ENCODE measurements at places on chromosomes 5 and 9.
A peak's percentile ranks its signal among the peaks of the same experiment; 100 is the strongest.

GRCh38 chr9:110971705-110972104 lies 66.6 kb downstream of the LPAR1 start:
- no peak for DNase-seq

- peak; percentile 12 for DNase-seq
Observed at GRCh38 chr9:3880851-3881250, 355.1 kb upstream of the RFX3 start.

- DNase-seq: no peak
Observed at GRCh38 chr5:107126341-107126740, 544.4 kb downstream of the EFNA5 start.

DNA sequence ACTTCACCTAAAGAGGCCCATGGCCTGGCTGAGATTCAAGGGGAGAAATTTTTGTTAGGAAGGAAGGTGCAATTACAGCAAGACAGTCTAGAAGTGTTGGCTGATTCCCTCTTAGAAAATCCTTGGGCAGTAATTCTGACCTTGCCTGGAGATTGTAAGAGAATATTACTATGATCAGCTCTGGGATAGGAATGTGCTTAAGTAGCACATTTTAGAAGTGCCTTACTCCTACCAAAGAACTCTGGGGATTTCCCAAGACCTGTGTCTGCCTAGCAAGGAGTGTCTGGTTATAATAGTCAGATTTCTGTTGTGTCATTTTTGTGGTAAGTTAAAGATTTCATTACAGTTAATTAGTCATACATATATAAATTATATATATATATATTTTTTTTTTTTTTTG lies 52.3 kb downstream of the NLN start:
- DNase-seq: no peak

- no peak for DNase-seq
Observed at GRCh38 chr5:59637884-59638580, 255.5 kb downstream of the PDE4D start.

DNA sequence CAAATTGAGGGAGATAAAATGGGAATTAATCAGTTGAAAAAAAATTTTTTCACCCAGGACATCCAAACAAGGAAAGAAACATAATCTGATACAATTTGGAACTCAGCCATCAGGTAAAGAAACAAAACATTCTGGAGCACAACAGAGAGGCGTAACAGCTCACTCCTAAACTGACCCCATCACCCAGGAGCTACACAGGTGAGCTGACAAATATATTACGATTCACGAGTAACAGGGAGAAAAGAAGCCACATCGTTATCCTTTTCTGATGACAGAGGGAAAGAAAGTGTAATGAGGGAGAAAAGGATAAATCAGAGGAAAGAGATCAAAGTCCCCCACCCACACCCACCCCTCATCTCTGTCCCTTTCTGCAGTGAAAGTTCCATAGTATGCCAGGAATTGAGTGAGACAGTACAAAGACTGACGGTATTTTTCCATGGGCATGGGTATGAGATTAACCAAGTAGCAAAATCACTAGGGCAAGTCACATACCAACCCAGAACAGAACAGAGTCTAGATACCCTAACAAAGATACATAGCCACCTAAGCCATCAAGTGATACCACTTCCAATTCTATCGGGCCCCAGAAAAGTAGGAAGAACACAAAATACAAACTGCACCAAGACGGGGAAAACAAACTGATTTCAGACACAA lies 45.4 kb downstream of the TMEM245 start:
- no peak for DNase-seq

DNA sequence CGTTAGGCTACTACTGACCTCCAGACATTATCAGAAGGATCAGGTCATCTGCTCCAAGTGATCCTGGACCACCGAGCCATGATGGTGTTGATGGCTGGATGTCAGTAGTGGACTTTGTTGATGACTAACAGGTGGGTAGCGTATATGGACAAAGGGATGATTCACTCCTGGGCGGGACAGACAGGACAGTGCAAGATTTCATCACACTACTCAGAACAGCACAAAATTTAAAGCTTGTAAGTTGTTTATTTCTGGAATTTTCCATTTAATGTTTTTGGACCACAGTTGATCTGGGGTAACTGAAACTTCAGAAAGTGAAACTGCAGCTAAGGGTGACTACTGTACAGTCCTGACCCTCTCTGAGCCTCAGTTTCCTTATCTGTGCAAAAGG lies 12.7 kb downstream of the PDGFRB start:
- no peak for DNase-seq

DNA sequence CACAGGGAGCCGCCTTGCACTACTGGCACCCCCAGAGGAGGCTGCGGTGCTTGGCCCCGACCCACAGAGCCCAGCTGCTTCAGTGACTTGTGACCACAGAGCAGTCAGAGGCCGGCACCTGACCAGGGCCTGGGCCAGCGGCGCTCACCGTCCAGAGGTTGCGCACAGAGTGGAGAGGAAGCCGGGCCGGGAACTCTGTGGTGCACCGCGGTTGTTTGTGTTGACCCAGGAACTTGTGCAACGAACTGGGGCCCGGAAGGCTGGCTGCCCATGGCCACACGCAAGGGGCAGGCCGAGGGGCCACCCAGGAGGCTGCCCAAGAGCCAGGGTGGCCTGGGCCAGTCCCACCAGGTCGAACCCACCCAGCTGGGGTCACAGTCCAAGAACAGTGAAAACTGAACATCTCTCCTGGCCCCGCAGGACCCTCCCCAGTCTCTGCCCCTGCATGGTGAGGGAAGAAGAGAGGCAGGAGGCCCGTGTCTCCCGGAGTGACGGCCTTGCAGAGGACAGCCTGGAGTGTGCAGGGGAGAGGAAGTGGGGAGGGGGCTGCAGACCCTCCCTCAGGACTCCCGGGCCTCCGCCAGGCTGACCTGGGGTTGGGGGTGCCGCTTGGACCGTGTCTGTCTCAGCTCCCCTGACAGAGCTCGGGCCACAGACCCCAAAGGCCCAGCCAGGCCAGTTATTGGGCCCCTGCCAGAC lies 42.8 kb upstream of the EGFL7 start:
- DNase-seq: no peak

DNA sequence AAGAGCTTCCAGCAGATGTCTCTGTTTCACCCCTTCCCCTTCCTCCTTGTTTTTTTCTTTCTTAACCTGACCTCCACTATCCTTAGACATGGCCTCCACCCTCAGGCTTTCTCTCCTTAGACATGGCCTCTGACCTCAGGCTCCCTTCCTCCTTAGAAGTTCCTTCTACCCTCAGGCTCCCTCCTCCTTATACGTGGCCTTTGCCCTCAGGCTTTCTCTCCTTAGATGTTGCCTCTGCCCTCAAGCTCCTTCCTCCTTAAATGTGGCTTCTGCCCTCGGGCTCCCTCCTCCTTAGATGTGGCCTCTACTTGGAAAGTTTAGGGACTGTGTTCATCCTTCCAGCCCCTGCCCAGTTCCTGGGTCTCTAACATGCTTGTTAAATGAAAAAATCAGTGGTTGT lies 180.4 kb upstream of the S1PR3 start:
- DNase-seq: no peak

- DNase-seq: no peak
Observed at GRCh38 chr5:6859951-6860638, 146.9 kb downstream of the TENT4A start.

DNA sequence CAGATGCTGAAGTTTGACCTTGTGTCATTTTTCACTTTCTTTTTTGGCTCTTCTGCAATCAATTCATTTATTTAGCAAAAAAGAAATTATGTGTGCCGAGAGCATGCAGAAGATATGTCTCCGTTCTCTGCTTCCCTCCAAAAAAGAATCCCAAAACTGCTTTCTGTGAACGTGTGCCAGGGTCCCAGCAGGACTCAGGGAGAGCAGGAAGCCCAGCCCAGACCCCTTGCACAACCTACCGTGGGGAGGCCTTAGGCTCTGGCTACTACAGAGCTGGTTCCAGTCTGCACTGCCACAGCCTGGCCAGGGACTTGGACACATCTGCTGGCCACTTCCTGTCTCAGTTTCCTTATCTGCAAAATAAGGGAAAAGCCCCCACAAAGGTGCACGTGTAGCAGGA lies 2.4 kb downstream of the FGFR4 start:
- no peak for DNase-seq

DNA sequence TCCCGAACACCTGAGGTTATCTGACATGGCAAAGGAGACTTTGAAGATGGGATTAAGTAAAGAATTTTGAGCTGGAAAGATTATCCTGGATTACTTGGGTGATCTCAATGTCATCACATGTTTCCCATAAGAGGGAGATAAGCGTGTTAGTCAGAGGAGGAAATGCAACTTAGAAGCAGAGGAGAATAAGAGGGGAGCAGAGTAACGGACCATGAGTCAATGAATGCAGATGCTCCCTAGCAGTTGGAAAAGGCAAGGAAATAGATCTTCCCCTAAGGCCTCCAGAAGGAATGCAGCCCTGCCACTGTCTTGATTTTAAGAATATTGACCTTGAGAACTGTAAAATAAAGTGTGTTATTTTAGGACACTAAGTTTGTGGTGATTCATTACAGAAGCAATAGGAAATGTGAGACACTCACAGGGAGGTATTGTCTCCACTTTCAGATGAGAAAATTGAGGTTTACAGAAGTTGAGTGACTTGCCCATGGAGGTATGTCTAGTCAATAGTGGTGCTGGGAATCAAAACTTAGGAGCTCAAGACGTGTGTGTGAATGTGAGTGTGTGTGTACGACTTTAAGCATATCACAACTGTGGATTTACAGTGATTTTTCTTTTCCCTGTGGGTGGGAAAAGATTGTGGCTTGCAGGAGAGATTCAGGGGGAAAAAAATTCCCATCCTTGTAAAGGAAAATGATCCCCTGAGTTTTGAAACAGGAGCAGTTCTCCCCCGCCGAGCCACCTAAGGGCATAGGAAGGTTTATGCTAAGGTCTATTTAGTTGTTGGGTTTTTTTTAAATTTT lies 125.3 kb downstream of the TRIM32 start:
- no peak for DNase-seq

DNA sequence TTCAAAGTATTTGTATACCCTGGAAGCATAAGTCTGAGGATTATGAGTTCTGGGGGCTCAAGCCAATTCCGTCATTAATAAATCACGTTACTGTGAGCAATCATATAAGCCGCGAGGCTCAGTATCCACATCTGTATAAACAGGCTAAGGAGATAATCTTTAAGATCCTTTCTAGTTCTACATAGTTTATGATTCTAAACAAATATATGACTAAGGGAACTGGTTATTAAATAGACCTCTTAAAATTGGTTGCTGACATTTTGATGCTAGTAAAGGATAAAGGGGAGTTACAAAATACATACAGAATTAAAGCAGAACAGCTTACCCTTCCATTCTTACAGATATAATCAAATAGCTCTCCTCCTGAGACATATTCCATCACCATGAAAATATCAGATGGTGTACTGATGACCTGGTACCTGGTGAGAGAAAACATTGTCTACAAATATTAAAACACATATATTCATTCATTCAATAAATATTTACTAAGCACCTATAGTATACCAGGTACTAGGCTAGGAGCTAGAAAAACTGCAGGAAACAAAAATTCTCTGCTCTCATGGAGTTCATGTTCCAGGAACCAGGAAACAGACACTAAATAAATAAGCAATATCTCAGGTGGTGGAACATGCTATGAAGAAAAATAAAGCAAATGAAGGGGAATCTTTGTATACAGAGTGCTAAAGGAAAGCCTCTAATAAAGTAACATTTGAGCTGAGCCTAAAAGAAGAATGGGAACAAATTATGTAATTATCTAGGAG lies 19.5 kb upstream of the TTC33 start:
- no peak for DNase-seq

DNA sequence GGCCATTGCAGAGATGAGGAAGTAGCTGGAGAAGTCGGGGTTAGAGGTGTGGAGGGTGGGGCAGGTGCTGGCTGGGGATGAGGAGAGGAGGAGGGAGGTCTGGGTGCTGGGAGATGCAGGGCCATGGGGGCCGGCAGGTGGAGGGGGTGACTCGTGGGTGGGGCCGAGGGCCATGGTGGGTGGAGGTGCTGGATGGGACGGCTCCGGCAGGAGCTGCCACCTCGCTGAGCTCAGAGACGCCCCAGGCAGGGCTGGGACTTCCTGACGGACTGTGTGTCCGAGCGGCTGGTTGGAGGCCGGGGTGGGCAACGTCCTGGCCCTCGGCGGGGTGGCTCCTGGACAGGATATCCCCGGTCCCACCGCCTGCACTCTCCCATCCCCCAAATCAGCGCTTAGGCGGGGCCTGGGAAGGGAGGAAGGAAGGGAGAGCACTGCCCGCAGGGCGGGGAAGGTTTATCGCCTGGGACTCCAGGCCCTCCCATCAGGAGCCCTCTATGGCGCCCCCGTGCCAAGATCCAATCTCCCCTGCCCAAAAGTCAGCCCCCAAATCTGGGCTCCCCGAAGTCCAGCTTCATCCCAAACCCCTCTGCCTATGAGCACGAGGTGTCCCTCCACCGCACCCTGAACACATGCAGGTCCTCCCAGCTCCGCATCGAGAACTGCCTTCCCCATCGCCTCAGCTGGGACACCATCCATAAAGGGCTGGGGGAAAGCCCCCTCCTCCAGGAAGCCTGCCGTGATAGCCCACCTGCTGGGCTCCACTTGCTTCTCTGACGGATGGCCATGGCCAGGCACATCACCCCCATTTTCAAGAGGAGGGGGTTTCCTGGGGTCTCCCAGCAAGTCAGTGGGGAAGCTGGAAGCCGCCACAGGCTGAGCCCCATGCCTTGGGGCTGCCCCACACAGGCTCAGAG lies 58.3 kb upstream of the NOTCH1 start:
- no peak for DNase-seq

- no peak for DNase-seq
Observed at GRCh38 chr5:488744-489688, 35.2 kb downstream of the SLC9A3 start.

GRCh38 chr9:109507421-109507838 lies 9.3 kb upstream of the PTPN3 start:
- DNase-seq: no peak

DNA sequence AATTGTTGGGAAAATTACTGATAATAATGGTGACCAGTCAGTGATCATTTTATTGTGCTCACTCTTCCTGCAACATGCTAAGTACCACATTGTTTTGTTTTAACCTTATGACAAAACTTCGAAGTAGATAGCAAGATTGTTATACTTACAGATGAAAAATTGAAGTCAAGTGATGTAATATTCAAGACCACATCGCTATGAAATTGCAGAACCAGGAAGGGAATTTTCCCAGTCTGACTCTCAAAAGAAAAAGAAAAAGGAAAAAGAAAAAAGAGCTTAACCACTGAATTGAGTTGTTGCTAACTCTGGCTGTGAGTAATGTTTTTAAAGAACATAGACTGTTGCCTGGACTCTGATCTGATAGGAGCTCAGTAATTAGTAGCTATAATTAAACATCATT lies 170.6 kb upstream of the HAPLN1 start:
- no peak for DNase-seq

GRCh38 chr9:134065612-134066419 lies 2.0 kb downstream of the BRD3 start:
- DNase-seq: no peak

Measured in retina (tissue), 1 donor.